ENCODE measurements at places on chromosomes 11 and 22.

DNA sequence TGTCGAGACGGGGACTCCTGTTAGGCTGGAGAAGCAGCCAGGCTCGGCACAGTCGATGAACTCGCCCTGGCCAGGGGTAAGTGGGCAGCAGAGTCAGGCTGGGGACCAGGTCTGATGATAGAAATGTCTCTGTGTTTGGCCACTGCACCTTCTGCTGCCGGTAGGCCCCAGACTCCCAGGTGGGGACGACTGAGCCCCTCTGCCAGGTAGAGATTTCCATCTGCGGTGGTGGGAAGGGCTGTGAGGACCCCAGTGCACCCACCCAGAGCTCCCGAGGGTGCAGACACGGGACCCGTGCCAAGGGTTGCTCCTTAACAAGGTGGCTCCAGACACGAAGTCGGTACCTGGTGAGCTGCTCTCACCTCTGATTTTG is 862.5 kb downstream of the TBC1D22A start:
- no peak for DNase-seq

- DNase-seq = peak; percentile 41
Measured at GRCh38 chr22:39546889-39547586, 14.5 kb upstream of the RPS19BP1 start.

- DNase-seq = no peak
Measured at GRCh38 chr11:35838071-35838470, 105.8 kb upstream of the LDLRAD3 start.

DNA sequence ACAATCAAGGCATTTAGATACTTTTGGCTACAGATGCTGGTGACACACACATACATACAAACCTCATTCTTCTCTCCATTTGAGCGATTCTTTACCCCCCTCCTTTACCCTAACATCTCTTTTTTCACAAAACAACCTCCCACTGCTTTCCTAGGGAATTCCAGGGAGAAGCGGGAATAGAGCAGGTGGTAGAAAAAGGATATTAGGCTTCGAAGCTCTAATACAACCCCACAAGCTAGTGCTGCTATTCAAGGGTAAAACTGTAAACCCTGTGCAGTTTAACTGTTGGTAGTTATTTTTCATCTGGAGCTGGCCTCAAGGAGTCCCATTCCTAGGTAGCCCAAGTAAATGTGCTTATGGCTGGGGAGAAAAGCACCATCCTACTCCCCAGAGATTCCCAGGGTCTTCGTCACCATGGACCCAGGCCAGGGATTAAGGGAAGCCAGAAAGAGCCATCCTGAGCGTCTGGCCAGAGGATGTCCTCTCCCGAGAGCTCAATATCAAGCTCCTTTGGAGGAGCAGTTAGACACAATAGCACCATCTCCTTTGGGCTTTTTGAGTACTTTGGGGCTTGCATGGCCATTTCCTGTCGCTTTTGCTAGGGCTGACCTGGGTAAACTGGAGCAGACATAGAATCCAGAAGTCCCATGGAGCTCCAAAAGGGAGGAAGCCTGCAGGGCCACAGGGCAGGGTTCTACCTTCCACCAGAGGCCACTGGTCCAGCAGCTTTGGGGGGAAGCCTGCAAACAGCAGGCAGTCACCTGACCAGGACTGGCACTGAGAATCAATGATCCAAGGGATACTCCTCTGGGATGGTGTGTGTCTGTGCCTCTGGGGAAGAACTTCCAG is 3.1 kb downstream of the MAML2 start:
- peak; percentile 84 for DNase-seq

- DNase-seq = no peak
Measured at GRCh38 chr11:74460065-74460464, 7.3 kb downstream of the KCNE3 start.

DNA sequence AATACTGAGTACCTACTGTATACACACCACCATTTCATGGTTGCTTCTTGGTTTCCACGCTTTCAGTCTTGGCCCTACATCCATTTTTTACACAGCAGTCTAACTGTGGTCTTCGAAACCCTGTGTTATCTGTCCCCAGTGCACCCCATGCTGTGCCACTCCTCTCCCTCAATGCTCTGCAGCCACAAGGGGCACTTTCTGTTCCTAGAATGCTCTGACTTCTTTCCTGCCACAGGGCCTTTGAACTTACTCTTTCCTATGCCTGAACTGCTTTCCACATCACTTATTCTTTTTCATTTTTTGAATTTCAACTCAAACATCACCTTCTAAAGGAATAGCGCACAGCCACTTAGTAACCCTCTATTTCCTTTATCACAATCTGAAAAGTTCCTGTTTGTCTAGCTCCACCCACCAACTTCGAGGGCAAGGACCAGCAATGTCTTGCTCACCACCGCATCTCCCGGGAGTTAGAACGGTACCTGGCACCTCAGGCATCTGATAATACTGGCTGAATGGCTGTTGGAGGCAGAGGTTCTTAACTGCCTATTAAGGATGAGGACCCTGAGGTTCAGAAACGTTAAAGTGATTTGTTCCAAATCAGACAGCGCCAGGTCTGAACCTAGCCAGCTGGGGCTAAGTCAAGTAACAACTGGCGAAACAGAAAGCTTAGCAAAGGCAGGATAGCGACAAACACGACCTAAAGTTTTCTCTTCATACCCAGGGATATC is 568 bp downstream of the ALG8 start:
- DNase-seq = no peak
